ENCODE measurements at places on chromosomes 7 and 10.

- DNase-seq: no peak
Observed at GRCh38 chr7:12761691-12762090, 74.3 kb downstream of the ARL4A start.

DNA sequence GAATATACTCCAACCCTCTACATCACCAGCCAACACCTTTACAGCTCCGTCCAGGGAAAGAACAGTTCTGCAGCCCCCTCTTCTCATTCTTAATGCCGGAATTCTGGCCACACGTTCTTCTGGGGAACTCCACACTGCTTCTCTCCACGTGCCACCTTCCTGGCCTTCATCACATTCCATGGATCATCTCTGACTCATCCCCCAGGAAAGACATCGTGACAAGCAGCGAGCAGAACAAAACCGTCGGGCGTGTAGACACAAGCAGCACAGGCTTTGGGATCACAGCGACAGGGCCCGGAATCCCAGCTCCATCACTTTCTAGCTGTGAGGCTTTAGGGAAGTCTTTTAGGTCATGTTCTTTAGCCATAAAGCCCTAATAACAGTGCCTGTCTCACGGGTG is 590.3 kb upstream of the FOXK1 start:
- no peak for DNase-seq

DNA sequence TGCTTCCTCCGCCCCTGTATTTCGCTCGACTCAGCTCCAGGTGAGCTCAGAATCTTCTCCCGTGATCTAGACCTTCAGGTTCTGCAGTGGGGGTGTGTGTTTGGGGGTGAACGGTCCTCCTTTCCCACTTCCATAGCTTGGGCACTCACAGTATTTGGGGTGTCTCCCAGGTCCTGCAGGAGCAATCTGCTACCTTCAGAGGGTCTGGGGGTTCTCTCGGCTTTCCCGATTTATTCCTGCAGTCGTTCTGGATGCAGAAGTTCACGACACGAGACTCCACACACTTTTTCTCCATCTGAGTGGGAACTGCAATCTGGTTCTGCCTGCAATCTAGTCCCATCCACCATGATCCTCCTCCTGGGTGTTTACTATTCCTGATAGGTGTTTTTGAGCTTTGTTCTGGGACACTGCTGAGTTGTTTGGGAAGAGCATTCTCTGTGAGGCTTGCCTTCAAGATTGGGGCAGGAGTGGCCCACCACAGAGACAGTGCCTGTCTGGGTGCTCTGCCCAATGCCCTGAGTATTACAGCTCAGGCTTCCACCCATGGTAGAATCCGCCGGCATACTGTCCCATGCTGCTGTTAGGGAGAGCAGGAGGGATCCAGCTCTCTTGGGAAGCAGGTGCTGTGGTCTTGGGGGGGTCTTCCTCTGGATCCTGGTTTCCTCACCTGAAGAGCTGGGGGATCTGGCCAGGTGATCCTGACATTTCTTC is 29.8 kb downstream of the JAKMIP3 start:
- DNase-seq: no peak

DNA sequence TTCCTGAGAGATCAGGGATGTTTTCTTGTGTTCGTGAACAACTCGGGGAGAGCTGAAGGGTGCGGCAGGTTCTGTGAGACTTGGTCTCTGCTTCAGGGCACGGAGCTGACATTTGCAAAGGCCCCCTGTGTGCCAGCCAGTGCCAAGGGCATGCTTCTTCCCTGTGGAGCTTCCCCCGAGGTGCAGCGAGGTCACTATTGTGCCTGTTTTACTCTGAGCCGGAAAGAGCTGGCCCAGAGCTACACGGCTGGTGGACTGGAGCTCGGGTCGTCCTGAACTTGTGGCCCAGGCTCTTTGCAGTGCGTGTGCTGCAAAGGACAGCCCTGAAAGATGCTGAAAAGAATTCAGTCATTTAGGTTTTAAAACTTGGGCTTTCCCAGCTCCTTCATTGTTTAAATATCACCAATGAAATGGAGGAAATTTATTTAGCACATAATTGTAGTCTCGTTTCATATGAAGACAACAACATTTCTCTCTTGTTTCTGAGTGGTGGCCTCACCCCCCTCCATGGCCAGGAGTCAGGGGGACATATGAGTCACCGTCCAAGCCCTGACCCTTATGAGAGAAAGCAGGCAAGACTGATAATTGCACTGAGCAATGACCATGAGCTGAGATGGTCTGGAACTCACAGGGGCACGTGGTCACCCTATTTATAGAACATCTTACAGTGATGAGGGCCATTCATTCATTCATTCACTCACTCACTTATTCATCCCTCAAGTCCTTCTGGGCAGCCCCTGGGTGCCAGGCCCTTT is 102.6 kb downstream of the PTPRE start:
- no peak for DNase-seq

DNA sequence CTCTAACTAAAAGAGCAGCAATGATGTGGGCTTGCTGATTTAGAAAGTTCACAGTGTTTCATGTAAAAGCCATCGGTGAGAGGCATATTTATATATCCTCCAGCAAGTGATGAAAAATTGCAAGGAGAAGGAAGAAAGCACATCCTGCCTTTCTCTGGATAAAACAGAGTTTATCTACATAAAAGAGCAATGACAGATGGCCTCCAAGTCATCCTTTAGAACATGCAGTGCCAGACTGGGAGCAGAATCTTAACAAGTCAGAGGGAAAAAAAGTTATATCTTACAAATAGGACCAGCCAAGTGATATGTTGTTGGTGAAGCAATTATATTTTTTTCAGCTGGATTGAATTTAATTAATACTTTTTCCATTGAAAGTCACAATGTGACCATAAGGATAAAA is 253.8 kb upstream of the MGMT start:
- no peak for DNase-seq

Data from right lobe of liver (tissue), 6 donors.